ENCODE measurements at places on chromosomes 1 and 21.

DNA sequence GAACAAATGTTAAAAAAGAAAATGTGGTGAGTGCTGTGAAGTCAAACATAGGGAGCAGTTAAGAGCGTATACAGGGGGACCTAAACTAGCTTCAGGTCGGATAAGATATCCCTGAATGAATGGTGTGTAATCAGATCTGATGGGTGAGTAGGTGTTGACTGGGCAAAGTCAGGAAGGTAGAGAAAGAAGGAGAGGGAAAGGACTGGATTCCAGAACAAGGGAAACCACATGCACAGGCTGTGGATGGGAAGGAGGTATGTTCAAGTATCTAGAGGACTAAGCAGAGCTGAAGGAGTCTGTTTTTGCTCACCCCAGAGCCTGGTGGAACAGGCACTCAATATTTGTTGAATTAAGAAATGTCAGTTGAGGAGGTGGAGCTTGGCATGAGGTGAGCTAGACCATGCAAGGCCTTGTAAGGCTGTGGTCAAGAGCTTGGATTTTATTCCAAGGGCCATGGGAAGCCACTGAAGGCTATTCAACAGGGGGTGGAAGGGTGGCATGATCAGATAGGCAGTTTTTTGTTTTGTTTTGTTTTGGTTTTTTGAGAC is 27.4 kb downstream of the MAP7D1 start:
- DNase-seq: no peak

DNA sequence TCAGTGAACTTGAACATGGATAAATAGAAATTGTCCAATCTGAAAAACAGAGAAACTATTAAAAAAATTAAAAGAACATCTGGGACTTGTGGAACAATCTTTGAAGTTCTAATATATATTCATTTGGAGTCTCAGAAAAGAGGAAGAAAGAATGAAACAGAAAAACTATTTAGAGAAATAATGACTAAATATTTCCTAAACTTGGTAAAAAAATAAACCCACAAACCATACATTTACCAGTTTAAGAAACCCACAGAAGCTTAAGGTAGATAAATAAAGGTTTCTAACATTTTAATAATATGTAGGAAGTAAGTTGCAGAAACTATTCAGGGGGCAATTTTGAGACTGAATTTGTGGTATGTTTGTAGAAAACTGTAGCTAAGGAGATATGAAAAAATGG is 437.8 kb downstream of the PTBP2 start:
- no peak for DNase-seq

DNA sequence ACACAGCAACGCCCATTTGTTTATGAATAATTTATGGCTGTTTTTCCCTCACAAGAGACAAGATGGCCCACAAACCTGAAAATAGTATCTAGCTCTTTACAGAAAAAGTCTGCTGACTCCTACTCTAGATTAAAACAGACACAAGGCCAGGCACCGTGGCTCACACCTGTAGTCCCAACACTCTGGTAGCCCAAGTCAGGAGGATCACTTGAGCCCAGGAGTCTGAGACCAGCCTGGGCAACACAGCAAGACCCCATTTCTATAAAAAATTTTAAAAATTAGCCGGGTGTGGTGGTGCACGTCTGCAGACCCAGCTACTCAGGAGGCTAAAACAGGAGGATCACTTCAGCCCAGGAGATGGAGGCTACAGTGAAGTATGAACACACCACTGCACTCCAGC is 34.6 kb downstream of the LUZP1 start:
- no peak for DNase-seq

GRCh38 chr1:227370533-227371254 is 52.4 kb upstream of the CDC42BPA start:
- DNase-seq: no peak

- no peak for DNase-seq
Observed at GRCh38 chr1:31515056-31515775, 61.1 kb upstream of the TINAGL1 start.

DNA sequence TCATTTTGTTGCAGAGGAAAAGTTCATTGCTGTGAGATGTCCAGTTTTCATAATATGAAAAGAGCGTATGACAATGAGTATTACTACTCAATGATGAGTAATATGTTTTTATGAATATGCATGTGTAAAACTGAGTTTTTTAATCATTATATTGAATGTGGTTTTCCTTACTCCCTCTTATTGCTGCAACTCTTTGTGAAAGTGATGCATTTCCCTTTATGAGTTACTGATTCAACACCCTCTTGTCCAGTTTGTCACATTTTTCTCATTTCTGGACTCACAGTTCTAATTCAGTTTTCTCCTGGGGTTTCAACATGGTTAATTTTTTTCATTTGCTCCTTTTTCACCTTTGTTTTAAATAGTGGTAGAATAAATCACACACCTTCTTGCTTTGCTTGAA is 35.2 kb upstream of the KCNJ15 start:
- no peak for DNase-seq

- DNase-seq: no peak
Observed at GRCh38 chr1:19260211-19261138, 8.9 kb downstream of the MRTO4 start.

- DNase-seq: no peak
Observed at GRCh38 chr1:58067082-58067481, 479.4 kb downstream of the OMA1 start.

GRCh38 chr1:55046871-55047270 is 7.5 kb downstream of the PCSK9 start:
- DNase-seq: no peak

DNA sequence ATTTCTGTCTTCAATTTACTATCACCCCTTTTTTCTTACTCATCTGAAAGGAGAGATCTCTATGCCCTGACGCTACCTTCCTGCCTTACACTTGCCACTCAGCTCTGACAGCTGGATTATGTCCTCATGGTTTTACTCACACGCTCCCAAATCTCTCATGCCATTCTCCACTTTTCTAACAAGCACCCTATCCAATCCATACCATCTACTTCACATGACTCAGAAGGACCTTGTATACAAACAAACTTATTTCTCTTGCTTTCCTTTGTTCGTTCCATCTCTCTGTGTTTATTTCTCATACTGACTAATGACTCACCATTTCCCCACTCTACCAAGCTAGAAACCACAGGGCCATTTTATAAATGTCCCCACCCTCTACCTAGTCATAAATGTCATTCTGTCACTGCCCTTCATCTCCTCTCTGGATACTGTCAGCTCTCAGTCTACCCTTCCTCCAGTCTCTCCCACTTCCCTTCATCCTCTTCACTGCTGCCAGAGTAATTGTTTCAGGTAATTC is 87.3 kb downstream of the USP24 start:
- no peak for DNase-seq

DNA sequence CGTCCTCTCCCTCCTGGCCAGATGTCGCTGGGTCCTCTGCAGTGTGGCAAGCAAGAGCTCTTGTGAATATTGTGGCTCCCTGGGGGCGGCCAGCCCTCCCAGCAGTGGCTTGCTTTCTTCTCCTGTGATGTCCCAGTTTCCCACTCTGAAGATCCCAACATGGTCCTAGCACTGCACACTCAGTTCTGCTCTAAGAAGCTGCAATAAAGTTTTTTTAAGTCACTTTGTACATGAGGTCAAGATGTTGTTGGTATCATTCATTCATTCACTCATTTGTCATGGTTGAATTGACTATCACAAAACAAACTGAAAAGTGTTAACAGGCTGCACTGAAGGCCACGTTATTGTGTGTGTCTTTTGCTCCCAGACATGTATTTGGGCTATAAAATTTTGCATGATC is 8.2 kb upstream of the PADI6 start:
- DNase-seq: no peak

DNA sequence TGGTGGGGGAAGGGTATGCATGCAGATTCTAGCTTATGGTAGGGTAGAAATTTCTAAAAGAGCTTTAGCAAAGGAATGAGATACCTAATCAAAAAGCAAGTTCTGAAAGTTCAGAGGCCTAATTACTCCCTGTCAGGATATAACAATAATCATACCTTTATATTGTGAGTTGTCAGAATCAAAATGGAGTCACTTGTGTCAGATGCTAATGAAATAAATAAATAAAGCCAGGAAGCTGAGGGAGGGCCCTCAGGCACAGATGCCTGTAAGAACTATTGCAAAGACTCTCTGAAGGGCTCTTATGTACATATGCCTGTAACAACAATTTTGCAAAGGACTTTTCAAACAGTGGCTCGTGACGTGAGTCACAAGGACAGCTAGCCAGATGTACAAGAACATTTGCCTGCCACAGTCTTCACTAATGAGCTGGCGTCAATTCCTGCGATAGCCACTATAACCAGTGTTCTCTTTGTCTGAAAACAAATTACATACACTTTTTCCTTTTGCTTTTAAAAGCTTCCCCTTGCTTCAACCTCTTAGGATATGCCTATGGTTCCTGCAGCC is 27.4 kb upstream of the DNASE2B start:
- no peak for DNase-seq

DNA sequence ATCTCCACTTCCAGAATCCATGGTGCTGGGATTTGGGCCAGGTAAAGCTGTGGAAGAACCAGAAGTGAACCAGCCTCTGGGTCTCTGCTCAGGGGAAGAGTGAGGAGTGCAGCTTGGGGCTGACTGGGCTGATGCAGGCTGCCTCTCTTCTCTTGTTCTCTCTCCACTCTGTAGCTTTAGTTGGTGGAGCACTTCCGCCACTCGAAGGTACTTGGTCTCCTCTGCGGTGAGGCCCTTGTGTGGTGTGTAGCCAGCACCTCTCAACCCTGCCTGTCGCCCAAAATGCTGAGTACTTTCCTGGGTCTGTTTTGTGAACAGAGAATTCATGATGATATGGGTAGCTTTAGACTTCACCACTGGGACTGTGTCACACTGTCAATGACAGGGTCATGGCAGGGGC is 63.2 kb downstream of the URB2 start:
- DNase-seq: no peak

DNA sequence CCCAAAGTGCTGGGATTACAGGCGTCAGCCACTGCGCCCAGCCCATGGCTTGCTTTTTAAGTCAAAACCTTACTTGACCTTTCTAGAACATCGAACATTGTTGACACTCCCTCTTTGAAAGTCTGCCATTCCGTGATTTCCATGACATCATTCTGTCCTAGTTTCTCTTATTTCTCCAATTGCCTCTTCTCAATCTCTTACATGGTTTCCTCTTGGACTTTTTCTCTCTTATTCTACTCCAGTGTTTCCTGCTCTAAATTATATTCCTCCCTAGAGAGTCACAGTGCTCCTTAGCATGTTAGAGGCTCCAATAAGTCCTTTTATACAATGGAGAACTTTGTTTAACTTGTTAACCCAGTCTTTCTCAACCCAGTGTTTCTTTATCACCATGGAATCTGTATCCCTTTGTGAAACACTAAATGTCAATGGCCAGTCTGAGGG is 25.5 kb downstream of the JAM2 start:
- DNase-seq: no peak

- no peak for DNase-seq
Observed at GRCh38 chr1:169112241-169112640, 5.8 kb downstream of the ATP1B1 start.

- DNase-seq: no peak
Observed at GRCh38 chr1:73839922-73840321, 358.1 kb downstream of the LRRIQ3 start.

DNA sequence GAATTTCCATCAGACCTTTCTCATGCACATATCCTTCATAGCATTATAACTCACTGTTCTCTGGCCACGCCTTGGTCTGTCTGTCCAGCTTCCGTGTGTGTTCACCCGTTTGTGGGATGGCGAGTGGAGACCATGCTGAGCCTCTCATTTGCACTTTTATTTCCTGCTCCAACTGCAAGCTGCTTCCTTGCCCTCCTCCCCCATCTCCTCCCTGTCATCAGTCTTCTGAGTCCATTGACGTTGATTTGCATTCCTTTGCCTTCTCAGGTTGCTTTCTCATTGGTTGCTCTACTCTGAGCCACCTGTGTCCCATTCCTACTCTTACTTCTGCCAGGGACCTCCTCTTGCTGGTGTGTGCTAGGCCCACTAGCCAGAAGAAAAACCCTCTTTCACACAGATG is 146.4 kb downstream of the NOS1AP start:
- DNase-seq: no peak

GRCh38 chr1:246306415-246307037 is 200.6 kb downstream of the SMYD3 start:
- no peak for DNase-seq

DNA sequence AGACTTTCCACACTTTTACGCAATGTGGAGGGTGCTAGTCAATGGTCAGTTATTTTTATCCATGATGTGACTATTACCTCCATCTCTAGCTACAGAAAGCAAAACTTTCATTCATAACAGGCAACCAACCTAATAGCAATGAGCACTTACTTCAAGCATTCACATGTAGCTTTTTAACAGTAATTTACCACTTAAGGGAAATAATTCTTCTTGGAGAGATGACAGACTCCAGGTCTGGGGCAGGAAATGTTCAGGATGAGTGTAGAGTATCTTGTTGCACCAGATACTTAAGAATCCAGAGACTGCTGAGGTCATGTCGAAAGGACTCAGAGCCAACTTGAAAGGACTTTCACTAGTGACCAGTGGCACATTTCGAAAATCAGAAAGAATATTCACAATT is 347.6 kb downstream of the CHRM3 start:
- DNase-seq: no peak

GRCh38 chr1:149915429-149916192 is 2.0 kb downstream of the SV2A start:
- no peak for DNase-seq

GRCh38 chr1:31535561-31535960 is 40.8 kb upstream of the TINAGL1 start:
- DNase-seq: no peak

GRCh38 chr1:32031578-32032274 is 18.1 kb downstream of the KHDRBS1 start:
- no peak for DNase-seq

DNA sequence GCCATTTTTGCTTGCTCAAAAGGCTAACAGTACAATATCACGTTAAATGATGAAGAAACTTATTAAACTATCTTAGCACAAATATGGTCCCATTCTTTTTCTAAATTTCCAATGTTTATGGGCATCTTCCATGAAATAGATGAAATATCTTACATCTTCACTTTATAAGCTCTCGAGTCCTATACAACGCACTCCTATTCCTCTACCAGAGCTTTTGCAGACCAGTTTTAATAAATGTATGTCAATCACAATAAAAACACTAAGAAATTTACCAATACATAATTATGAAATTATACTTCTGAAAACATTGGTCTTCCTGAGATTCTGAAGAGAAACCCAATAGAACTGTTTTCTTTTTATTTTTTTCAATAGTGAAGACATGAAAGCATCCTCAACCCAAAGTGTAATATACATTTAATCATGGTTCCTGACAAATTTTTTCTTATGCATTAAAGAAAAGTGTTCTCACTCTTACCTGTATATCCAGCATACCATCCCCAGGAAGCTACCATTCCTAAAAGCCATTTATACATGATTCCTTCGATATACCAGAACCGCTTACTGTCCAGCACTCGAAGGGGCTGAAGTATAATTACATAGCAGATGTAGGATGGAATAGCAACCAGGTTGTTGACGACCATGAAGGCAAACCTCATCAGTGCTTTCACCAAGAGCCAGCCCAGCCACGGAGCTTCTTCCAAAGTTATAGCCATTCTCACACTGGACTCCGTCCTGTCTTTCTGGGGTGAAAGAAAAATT is 1.8 kb downstream of the LPGAT1 start:
- DNase-seq: no peak

- no peak for DNase-seq
Observed at GRCh38 chr1:30808067-30808662, 50.6 kb upstream of the LAPTM5 start.

All from nucleus accumbens (tissue), 56 donors.